Cerebellar cortex (tissue), 1 donor: ENCODE measurements at places on chromosomes 2 and 18.
A peak's percentile ranks its signal among the peaks of the same experiment; 100 is the strongest.

- no peak for DNase-seq
Observed at GRCh38 chr2:239212121-239212928, 188.5 kb downstream of the HDAC4 start.

DNA sequence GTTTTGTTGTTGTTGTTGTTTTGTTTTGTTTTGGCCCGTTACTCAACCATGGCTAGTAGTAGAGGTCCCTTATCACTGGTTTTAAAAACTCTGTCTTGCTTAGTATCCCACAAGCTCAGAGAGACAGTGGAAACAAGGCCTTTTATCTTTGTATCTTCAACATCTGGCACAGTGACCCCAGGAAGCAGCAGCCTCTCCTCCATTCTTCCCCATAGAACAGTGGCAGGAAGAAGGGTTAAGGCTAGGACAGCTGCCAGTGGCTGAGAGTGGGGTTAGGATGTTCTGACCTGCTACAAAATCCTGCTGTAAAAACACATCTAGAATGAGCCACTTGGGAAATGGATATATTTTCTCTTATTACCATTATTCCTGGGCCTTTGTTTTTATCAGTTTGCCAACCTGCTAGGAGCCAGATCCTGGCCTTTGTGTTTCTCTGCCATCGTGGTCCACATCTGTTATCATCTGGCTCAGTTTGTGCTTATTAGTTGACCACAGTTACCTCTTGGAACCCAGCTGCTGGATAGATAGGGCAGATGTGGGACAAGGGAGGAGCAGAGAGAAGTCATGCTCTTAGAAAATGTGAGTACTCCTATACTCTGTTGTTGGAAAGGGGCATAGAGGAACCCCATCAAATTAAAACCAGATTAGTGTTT is 246.8 kb downstream of the AGPS start:
- no peak for DNase-seq

- DNase-seq, result no peak
Observed at GRCh38 chr18:9418047-9418690, 57.1 kb upstream of the RALBP1 start.

GRCh38 chr2:23066686-23067085 is 318.3 kb upstream of the KLHL29 start:
- no peak for DNase-seq

DNA sequence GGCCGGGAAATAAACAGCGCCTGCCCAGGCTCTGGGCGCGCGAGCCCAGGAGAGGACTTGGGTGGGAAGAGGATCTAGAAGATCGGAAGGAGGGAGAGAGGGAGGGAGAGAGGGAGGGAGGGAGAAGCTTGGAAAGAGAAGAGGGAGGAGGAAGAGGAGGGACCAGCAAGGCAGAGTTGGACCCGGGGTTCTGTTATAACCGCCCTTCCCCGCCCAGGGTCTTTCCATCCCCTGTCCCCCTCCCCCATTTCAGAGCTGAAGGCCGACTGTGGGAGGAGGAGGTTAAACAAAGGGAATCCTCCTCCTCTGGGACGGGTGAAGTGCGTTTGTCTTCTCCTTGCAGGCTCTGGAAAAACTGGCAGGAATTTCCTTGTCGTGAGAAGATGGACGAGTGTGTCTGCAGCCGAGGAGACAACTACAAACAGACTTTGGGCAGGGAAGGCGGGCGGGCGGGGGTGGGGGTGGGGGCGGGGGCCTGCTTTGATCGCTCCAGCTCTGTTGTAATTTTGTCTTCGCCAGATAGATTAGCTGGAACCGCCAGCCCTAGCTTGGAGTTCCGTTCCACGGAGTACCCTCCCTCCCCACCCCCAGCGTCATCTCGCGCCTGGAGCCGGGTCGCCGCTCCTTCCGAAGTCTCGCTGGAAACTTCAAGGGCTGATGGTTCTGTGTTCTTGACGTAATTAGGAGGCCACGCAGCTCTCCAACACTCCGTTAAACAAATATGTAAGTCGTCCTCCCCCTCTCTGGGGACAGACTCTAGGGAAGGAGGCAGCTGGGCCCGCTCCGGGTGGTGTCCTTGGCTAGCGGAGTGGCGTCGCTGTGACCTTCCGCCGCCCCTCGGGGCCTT is 6.4 kb upstream of the SP9 start:
- DNase-seq, result no peak

GRCh38 chr2:219218732-219219701 is at the start of gene ABCB6:
TSS of gene ABCB6 (minus strand) at chr2:219218958. CDS start at chr2:219218673, 285 bp downstream.
- peak; percentile 93 for DNase-seq

- DNase-seq, result peak; percentile 32
Observed at GRCh38 chr2:138787053-138787666, 7.0 kb upstream of the NXPH2 start.

DNA sequence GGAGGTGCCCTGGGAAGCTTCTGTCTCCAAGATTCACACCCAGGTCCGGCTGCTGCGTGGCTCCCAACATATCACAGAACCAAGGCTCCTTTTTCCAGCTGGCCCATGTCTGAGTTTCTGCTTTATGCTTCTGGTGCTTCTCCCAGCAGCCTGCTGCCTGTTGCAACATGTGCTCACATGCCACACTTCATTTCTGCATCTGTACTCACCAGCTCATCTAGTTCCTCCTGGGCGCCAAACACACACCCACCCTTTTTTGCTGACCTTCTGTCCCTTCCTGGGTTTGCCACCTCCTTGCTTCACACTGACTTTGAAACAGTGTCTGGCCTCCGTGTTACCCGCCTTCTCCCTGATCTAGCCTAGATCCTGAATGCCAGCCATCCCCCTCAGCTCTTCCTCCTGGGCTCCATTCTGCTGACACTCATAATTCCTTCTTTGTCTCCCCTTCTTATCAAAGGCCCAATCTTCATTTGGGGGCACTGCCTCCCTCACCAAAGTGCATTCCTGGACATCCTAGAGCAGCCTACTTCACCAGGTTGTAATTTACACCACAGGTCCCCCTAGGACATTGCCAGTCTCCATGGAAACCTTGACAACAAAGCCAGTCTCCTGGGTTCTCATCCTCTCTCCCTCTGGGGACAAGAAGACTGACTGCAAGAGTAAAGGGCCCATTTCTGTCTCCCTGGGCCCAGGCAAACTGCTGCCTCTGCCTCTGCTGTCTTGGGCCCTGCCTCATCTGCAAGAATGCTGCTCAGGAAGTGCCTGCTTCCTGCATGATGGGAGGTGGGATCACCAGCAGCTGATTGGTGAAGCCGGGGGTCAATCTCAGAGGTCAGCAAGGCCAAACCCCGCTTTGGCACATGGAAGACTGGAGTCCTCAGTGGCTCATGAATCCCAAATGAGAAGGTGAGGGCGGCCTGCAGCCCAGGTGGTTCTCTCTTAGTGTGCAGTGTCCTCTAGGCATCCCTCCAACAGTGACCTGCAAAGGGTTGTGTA is 13.9 kb upstream of the PROM2 start:
- no peak for DNase-seq

DNA sequence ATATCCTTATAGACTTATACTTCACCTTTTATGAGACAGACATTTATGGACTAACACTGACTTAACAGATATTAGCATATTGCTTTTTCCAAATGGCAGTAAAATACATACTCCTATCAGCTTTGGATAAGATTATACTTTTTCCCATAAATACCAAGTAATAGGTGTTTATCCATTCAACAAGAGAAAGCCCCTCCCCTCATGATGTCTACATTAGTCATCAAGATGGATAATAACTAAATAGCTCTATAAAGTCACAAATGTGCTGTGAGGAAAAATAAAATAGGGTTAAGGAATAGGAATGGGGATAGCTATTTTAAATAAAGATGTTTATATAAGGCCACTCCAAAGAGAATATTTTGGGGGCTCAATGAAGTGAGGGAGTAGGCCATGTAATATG is 39.4 kb downstream of the CSRNP3 start:
- no peak for DNase-seq

DNA sequence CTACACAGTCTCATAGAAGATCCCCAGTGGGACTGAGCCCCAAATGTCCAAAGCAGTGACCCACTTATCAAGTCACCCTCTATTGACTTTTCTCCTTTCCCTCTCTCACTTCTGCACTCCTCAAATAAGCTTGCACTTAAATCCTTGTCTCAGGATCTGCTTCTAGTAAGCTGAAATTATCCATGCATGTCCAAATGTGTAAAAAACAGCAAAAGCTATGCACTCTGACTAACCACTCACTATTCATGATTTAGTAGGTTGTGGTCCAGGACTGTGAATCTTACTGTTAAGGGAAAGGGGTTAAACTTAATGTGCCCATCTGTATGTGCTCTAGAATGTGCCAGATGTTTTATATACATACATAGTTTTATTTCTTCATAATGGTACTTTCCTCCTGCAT is 115.4 kb downstream of the SCG2 start:
- no peak for DNase-seq

- no peak for DNase-seq
Observed at GRCh38 chr2:178279142-178279541, 84.8 kb downstream of the OSBPL6 start.

DNA sequence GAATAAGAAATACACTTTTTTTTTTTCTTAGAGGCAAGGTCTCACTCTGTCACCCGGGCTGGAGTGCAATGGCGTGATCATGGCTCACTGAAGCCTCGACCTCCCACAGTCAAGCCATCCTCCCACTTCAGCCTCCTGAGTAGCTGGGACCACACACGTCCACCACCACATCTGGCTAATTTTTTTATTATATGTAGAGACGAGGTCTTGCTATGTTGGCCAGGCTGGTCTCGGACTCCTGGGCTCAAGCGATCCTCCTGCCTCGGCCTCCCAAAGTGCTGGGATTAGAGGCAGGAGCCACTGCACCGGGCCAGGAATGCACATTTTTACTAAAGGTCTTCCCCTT is 2.4 kb downstream of the TGOLN2 start:
- no peak for DNase-seq

GRCh38 chr2:46377101-46377581 is 79.9 kb downstream of the EPAS1 start:
- DNase-seq, result peak; percentile 77

DNA sequence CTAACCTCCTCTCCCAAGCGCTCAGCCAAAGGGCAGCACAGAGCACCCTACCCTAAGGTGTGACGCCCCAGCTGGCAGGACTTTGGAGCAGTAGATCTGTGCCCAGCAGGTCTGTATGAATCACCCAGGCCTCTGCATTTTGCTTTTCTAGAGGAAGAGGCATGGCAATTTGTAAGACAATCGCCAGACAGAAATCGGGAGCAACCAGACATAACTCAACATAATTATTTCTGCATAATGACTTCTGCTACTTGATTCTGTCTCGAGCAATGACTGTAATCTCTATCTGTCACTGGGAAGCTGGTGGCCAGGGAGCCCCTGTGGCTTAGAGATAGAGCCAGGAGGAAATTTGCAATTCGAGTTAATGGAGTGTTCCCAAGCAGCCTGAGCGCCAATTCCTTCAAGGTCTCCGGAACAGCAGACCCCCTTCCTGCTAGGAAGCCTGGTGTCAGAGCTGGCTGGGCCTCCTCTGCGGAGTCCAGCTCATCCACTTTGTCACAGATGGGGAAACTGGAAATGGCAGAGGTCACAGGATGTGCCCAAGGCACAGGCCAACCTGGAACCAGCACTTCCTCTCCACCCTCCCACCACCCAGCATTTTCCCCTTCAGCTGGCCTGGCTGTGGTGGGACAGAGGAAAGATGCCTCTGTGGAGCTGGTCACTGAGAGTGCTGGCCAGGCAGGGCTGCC is 55.0 kb downstream of the ODC1 start:
- DNase-seq, result no peak

DNA sequence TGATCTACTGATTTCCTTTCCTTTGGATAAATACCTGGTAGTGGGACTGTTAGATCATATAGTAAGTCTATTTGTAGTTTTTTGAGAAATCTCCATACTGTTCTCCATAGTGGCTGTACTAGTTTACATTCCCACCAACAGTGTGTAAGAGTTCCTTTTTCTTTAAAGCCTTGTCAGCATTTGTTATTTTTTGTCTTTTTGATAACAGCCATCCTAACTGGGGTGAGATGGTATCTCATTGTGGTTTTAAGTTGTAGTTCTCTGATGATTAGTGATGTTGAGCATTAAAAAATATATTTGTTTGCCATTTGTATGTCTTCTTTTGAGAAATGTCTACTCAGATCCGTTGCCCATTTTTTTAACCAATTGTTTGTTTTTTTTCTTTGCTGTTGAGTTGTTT is 33.9 kb upstream of the EPG5 start:
- DNase-seq, result no peak

DNA sequence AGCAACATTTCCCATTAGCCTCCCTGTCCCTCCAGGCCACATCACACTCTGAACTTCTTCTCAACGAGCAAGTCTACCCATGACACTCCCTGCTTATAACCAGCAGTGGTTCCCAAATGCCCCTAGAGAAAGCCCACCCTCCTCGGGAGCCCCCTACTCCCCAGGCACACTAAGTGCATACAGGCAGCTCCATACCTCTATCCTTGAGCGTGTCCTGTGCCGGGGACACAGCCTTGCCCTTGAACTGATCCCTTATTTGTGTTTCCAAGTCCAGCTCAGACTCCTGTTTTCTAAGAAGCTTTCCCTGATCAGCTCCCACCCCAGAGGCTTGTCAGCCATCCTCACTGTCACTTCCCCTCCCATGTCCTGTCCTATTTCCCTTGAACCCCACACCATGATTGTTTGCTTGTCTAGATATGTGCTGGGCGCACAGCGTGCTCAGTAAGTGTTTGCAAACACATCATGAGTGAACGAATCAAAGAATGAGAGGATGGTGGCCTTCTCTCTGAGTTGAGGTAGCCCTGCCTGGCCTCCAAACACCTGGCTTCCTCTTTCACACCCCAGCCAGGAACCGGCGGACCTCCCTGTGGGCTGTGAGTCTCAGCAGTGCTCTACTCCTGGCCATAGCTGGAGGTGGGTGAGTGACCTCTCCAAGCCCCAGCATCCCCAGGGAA is 2.1 kb downstream of the TEX51 start:
- no peak for DNase-seq

- DNase-seq, result peak; percentile 78
Observed at GRCh38 chr2:156435718-156436496, at the start of gene GPD2. TSS of gene GPD2 (plus strand) at chr2:156436379. CDS start at chr2:156476106, 39,727 bp downstream.

GRCh38 chr2:127792805-127793204 is 18.2 kb downstream of the WDR33 start:
- DNase-seq, result no peak

- DNase-seq, result no peak
Observed at GRCh38 chr2:145543155-145543554, 1023.2 kb upstream of the ZEB2 start.

DNA sequence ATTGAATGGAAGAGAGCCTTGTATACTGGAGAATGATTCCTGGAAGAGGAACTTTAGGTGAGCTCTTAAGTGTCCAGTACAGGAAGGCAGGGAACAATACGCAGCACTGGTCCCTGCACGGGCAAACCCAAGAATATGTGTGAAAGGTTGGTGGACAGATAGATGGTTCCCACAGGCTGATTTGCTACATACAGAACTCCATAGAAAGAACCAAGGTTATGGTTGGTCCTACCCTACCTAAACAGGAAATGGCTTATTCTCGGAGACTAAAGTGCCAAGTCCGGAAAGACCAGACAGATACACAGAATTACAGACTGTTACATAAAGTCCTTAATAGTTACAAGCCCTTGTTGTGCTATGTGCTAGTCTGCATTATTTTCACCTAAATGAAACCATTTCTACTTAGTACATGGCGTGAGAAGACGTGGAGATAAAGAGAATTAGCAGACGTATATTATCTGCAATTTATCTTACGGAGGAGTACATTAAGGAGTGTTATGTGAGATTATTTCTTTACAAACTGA is 1.2 kb downstream of the REV1 start:
- DNase-seq, result peak; percentile 38

GRCh38 chr2:75822336-75822735 is 111.6 kb upstream of the GCFC2 start:
- DNase-seq, result no peak

- peak; percentile 28 for DNase-seq
Observed at GRCh38 chr18:45416168-45416567, 199.1 kb upstream of the SLC14A2 start.
